Stimulated activated CD4-positive, alpha-beta T cell treated with anti-CD3 and anti-CD28 coated beads, Interleukin-2, amount 100 ng/mL, for 24 hours (primary cell): ENCODE measurements at places on chromosomes 2 and 18.

GRCh38 chr2:73250872-73251846 is 17.1 kb downstream of the CCT7 start:
- no peak for DNase-seq

GRCh38 chr2:185700883-185701282 is 37.7 kb upstream of the FSIP2 start:
- DNase-seq, result no peak

DNA sequence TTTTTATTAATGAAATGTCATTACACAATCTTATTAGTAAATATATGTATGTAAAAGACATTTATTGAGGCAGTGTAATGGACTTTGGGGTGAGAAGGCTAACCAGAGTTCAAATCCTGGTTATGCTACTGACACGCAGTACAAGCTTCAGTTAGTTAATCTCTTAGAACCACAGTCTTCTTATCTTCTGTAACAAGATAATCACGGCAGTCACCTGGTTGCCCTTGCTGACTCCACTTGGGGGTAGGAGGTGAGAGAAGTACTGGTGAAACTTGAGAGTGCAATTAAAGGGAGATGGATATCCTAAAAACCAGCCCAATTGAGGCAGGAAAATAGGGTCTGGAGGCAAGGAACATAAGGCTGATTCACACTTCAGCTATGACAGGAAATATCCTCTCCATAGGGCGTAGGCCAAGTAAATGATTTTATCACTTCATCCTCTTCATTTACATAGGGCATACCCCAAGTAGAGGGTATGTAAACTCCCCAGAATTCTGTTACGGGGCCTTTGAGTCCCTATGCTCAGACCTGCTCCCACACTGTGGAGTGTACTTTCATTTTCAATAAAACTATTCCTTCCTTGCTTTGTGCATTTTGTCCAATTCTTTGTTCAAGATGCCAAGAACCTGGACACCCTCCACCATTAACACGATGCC is 21.3 kb downstream of the SKA1 start:
- no peak for DNase-seq

DNA sequence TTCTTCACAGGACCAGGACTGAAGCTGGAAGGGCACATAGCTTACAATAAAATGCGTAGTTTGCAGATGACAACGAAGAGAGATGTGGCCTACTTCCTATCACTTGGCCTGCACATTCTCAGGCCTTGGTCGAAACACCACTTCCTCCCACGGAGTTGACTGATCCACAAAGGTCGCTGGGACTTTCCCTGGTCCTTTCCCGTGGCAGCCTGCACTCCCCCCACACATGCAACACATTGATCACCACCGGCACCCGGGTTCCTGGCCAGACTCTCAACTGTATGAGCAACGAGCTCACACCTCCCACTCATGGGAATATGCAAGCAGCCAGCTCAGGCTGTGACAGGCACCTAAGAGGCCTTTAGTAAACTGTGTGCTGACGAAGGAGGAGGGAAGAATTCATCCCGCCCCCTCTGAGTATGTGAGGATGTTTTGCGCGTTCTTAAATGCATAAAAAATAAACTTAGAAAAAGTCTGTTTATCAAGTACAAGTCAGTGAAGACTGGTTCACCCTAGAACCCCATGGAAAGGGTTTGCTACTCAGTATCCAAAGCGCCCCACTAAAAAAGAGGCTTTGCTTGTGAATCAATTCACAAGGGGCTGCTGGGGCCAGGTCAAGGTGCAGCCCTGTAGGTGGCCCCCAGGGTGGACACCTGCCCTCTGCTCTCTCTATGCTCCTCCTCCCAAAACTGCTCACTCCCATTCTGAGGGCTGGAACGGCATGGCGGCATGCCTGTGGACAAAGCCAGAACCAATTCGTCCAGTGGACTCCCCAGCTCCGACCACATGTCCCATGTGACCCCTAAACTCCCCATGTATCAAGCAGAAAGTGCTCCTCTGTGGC is 154.3 kb downstream of the EIPR1 start:
- peak; percentile 91 for DNase-seq

DNA sequence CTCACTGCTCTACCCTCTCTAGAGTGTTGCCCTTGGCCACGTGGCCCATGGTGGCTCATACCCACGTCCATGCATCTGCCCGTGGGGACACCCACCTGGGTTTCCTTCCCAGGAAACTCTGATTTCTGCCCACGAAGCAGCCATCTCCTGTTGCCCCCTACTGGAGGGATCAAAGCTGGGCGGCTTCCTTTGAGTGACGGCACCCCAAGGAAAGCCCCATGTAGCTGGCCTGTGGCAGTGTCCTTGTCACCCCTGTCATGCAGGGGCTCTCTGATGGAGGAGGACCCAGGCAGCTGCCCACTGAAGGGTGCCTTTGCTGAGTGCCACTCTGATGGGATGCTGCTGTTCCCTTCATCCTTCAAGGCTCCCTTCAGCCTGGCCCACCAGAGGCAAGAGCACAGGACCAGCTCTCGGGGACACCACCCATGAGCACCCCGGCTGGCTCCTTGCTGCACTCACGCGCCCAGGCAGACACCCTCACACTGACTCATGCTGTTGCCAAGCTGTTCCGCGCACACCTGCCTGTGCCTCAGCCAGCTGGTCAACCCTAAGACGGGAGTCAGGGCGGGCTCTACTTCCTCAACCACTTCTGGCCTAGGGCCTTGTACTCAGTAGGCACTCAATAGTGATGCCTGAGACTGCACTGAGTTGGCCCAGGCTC is 101.1 kb downstream of the CTIF start:
- no peak for DNase-seq

DNA sequence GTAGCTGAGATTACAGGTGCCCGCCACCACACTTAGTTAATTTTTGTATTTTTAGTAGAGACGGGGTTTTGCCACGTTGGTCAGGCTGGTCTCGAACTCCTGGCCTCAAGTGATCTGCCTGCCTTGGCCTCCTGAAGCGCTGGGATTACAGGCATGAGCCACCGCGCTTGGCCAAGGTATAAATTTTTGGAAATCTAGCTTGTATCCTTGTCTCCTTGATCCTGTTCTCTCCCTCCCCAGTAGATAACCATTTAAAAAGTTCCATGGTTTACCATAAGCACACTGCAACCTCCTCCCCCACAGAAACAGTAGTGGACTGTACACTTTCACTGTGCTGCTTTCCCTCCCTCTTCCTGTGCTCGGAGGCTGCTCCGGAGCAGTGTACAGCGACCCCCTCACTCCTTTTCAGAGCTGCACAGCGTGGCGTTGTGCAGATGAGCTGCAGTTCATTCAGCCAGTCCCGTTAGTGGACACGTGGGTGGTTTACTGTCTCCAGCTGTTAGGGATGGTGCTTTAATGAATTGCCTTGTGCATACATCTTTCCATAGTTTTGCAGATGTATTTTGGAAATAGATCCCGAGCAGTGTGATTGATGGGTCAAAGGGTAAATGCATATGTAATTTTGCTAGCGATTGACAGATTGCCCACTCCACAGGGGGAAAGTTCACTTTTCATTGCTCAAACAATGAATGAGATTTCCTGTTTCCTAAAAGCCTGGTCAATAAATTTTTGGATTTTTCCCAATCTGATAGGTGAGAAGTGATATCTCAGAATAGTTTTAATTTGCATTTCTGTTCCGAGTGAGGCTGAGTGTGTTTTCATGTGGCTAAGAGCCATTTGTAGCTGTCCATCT is 14.8 kb downstream of the ASB1 start:
- no peak for DNase-seq

GRCh38 chr2:39568116-39568515 is 97.6 kb upstream of the TMEM178A start:
- DNase-seq, result no peak

- DNase-seq, result no peak
Observed at GRCh38 chr2:239188536-239188935, 212.3 kb downstream of the HDAC4 start.

GRCh38 chr2:135825550-135826176 is 11.3 kb downstream of the LCT start:
- no peak for DNase-seq

DNA sequence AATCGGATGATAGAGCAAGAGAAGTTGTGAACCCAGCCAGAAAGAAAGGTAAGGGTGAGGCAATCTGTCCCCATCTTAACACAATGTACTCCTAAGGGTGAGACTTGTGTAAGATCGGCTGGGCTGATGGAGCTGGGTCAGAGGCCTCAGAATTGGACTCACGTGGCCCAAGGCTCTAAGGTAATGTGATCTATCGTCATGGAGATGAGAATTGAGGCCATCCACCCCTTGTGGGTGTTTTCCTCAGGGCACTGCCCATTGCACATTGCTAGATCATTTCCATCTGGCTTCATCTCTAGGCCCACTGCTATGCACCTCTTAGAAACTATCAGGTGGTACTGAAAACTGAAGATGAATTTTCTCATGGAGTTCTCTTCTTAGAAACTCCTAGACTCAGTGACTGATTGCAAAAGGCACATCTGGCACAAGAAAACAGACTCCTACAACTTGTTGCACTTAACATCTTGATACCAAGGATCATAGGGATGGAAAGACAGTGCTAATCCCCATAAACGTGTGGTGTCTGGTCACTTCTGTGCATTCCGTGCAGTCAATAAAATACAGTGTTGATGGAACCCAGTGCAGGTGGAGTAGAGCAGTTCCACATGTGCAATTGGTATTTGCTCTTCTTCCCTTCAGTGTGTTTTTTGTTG is 228.9 kb upstream of the FOSL2 start:
- DNase-seq, result no peak

GRCh38 chr2:54084600-54084999 is 30.8 kb upstream of the ACYP2 start:
- DNase-seq, result no peak

DNA sequence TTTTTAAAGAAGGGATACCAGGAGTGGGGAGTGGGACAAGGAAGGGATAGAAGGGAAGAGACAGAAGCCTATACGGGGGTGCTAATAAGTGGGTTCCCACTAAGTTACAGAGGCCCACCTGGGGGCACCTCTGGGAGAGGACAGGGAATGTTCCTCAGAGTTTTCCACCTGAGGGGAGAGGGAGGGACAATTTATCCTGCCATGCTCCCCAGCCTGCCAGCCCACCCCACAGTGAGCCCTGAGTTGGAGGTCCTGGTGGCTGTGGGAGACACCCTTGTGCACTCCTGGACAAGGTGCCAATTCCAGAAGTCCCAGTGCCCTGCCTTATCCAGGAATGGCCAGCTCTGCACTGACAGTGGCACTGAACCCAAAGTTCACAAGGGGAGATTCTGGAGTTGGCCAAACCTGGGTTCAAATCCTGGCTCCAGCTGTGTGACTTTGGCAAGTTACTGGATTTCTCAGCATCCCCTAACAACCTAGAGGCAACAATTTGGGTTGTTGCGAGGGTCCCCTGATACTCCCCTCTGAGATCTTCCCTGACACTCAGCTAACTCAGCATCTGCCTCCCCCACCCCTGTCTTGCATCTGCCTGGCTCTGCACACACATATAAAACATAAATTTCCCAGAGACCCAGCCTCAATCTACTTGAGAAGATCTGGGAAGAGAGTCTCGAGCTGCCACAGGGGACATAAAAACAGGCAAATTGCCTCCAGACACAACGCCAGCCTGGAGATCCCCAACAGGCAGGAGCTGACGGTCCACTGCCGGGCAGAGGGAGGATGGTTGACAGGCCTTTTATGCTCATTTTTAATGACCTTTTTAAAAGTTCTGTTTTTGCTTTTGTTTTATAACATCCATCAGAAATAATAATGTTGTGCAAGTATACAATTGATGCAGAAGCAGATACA is 98.7 kb upstream of the ST3GAL5 start:
- DNase-seq, result peak; percentile 12

DNA sequence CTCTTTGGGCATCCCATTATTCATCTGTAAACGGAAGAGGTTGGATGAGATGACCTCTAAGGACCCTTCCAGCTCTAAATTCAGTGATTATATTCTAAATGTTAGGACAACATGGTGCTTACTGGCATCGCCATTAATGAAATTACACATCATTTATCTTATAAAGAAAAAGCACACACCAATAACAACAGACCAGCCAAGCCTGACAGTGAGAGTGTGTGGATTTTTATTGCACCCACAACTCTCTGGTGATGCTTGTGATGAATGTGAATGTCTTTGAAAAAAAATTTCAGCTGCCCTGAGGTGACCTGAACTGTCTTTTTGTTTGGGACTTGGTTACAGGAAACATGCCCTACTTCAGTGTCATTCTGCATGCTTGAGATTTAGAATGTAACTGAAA is 513.3 kb upstream of the NRP2 start:
- DNase-seq, result no peak

DNA sequence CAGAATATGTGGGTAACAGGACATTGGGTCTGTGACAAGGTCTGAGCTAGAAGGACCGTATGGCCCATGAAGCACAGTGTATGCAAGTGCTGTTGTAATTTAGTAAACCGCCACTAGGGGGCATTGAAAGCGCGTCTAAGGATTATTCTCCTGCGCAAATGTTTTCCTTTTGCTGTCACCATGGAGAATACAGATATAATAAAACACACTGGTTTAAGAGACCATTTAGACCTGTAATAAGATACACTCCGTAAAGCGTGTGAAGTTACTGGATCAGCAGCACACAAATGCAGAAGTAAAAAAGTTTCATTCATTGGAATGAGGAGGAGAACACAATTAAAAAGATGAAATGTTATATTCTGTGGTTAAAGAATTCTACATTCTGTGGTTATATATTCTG is 272.4 kb downstream of the AGAP1 start:
- DNase-seq, result peak; percentile 60

DNA sequence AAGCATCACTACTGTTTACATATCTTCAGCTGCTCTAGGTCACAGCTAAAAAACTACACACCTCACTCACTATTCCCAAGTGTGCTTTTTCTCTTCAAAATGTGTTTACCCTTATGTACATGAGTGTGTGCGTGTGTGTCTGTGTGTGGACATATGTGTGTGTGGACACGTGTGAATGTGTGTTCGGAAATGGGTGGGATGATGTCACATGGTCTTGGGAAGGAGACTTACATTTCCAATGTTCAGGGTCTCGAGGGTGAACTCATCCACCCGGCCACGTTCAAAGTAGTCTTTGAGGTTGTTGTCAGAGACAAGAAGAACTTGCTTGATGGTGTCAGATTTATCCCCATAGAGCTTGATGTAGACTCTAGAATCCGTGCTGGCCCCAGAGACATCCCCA is 87.8 kb downstream of the LOXHD1 start:
- DNase-seq, result no peak

DNA sequence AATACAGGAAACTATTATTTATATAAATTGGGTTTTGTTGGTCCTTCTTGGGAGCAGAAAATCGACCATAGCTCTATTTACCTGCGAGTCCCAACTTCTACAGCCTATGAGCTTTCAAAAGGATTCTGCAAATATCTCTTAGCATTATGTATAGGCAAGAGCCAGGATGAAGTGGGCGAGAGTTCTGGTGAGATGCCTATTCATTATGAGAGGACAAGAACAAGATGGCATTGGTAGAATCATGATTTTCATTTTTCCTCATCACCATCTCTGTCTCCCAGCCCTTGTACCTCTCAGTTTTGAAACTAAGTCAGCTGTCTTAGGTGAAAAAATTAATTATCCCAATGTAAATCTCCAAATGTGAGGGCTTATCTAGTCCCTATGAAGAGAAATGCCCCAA is 25.0 kb downstream of the WIPF1 start:
- DNase-seq, result no peak

GRCh38 chr2:64402876-64403275 is 51.1 kb upstream of the LGALSL start:
- no peak for DNase-seq

GRCh38 chr2:173881461-173881860 is 83.7 kb downstream of the SP3 start:
- DNase-seq, result no peak

GRCh38 chr2:133459590-133459989 is 108.7 kb downstream of the NCKAP5 start:
- DNase-seq, result no peak
